ENCODE measurements at places on chromosomes 3 and 15.

DNA sequence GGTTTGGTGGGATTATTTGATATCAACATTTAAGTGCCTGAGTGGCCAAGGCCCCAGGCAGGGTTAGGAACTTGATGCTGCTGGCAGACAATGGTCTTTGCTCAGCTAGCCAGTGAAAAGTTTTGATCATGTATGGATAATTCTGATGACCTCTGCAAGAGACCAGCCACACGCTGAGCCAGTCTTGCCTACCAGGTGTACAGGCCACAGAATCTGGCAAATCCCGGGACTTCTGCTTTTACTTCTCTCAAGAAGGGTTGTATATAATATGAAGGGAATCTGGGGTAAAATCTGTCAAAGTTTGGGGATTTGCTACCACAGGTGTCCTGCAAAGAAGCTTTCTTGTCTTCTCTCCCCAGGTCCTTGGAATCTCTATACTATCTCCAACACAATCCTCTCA, 331.4 kb upstream of the GOLIM4 start:
- no peak for DNase-seq

DNA sequence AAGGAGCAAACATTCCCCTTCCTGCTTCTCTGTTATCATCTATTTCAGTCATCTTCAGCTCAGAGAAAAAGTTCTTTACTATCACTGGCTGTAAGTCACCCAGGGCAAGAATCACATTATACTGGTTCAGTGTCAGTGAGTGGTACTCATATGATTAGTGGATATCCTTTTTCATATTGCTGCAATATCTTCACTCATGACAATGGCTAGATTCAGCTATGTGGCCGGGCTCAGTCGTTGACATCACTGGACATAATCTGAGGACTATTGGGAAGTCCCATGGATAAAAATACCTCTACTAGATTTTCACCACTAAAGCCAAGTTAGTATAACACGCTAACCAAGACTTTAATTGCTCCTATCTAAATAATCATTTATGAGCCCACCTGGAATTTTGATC, 91.3 kb upstream of the UBE2E2 start:
- no peak for DNase-seq

DNA sequence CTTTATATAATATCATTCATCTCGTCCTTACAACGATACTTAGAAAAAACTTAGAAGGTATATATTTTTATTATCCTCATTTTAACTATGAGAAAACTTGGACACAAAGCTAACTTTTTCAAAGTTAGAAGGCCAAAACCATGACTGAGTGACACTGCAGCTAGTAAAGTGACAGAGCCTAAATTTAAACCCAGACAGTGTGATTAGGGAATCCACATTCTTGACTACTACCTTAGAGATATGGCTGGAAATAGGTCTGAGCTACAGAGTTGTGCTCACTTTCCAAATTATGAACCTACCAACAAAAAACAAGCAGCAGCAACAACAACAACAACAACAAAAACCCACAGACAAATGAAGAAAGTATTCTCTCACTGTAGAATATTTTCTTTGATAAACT, 236.2 kb downstream of the SCAPER start:
- DNase-seq = no peak

- no peak for DNase-seq
Measured at GRCh38 chr3:136390574-136390973, 140.4 kb downstream of the PCCB start.

All from NB4 (cell line).